ENCODE measurements at places on chromosomes 12 and 14.

- DNase-seq: no peak
Observed at GRCh38 chr14:74756326-74756725, 6.8 kb upstream of the YLPM1 start.

GRCh38 chr14:80078501-80078900 is 132.8 kb downstream of the DIO2 start:
- no peak for DNase-seq

DNA sequence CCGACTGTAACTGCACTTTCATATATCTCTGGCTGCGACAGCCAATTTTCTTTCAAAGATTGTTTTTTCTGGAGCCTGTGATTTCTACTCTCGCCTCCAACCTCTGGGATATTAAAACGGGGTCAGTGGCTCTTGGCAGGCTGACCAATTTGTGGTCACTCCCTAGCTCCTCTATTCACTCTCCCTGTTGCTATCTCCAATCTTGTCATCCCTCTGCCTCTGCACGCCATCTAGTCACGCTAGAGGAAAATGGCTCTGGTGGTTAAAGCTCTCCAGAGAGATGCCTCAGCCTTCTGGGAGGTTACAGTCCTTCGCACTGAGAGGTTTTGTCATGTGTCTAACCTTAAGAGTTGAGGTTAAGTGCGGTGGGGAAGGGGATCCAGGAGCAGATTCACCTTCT is 59.8 kb upstream of the CISTR start:
- no peak for DNase-seq

DNA sequence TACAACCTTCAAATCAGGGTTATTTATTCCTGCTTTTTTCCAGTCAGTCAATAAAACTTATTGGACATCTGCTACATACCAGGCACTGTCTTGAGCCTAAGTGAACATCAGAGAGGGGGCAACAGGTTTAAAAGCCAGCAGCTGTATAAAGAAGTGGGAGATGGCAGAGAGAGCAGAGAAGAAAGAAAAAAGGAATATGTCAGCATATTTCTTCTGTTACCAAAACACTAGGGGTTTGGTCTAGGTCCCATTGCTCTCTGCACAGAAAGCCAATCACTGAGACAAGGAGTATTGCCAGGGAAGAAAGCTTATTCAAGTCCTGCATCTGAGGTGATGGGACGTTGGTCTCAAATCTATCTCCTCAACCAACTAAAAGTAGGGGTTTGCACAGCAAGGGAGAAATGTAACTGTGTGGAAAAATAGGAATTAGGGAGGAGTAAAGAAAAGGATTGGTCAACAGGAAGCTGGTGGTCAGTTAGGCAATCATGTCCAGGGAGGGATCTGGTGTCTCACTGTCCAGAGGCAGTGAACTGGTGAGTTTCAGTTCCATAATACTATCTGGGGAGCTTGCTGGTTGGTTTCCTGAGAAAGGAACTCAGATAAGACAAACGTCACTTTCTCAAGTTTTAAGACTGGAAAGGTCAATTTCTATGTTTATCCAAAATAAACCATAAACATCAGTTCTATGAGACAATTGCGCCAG is 107.5 kb downstream of the PHLDA1 start:
- DNase-seq: no peak

DNA sequence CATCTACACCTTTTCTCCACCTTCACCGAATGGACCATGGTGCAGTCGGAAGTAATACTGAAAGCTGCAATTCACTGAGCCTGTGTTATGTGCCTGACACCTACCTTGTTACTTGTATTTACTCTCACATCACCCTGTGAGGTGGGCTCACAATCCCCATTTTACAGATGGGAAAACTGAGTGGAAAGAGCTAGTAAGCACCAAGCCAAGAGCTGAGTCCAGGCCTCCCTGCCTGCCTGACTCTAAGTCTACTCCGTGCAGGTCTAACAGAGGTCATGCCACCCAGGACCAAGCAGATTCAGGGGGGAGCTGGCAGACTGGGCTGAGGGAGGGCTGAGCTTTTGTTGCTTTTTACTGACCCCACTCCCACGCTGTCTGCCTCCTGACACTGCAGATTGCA is 29.1 kb upstream of the TC2N start:
- DNase-seq: no peak

- DNase-seq: no peak
Observed at GRCh38 chr14:93683226-93683625, 105.1 kb downstream of the PRIMA1 start.

DNA sequence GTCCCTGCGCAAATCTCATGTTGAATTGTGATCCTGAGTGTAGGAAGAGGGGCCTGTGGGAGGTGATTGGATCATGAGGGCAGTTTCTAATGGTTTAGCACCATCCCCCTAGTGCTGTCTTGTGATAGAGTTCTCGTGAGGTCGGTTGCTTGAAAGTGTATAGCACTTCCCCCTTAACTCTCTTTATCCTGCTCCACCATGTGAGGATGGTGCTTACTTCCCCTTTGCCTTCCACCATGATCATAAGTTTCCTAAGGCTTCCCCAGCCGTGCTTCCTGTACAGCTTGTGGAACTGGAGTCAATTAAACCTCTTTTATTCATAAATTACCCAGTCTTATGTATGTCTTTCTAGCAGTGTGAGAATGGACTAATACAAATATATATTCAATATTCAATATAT is 303.7 kb upstream of the SEL1L start:
- no peak for DNase-seq

GRCh38 chr14:91127401-91127801 is 13.5 kb downstream of the DGLUCY start:
- no peak for DNase-seq

- DNase-seq: no peak
Observed at GRCh38 chr12:12592930-12593329, 18.7 kb upstream of the CREBL2 start.

GRCh38 chr12:20370014-20370386 is 1.7 kb downstream of the PDE3A start:
- DNase-seq: no peak

GRCh38 chr14:26281280-26281998 is 316.4 kb downstream of the NOVA1 start:
- DNase-seq: no peak

DNA sequence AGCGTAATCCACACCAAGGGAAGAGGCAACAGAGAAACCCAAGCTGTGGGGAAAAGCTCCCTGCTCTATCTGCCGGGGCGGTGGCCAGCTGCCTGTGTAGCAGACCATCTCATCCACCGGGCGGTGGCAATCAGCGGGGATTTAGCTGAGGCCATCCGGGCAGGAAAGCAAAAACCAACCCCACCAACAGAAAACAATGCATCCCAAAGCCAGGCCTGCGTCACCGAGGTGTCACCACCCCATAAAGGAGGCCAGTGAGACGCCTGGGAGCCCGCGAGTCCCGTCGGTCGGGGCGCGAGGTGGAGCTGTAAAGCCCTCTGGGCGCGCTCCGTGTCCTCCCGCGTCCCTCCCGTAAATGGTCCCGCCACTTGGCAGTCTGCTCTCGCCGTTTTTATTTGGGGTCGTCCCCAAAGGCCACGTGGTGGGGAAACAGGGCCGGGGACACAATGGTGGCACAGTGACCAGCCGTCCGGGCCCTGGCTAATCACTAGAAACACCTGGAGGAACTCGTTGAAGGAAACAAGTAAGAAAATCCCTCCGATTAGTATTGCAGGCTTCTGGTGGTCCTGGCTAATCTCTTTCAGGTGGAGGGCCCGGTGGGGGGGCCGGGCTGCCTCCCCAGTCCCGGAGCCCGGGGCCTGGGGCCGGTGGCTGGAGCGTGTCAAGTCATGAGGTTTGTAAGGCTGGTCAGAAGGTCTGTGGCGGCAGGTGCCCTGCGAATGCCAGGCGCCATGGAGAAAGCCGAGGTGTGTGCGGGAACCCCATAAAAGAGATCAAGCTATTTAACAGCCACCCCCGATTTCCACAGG is 94.7 kb upstream of the GSC start:
- DNase-seq: no peak

GRCh38 chr12:121800694-121801594 is 2.9 kb upstream of the SETD1B start:
- no peak for DNase-seq

- no peak for DNase-seq
Observed at GRCh38 chr12:93589081-93589480, 16.6 kb downstream of the SOCS2 start.

- DNase-seq: peak; percentile 31
Observed at GRCh38 chr12:12010277-12011039, 60.3 kb upstream of the BCL2L14 start.

DNA sequence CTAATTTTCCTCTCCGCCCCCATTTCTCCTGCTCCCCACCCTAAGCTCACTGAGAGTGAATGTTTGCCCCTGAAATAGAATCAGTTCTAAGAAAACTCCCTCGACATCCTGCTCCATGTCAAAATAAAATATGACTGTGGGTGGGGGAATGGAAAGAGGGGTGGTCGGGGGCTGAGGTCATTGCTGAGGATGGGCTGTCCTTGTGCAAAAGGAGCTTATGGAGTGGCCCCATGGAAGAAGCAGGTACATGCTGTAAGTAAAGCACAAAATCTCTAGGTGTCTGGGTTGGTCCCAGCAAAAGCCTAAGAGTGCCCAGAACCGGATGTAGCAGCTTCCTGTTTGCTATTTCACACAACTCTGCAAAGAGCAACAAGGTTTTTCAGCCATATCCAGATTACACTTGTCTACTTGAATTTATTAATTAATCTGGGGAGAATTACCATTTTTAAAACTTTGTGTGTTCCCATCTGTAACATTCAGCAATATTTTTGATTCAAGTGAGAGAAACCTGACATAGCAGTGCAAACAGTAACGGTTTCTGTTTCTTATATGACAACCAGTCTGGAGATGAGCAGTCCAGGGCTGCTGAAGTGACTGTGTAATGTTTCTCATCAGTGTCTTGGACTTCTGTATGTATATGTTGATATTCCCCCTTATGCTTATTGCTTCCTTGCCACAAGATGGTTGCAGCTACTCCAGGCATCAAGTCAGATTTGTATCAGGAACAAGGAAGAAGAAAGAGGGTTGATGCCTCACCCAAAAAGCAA is 40.4 kb upstream of the GZMB start:
- DNase-seq: no peak

- DNase-seq: peak; percentile 91
Observed at GRCh38 chr12:115341442-115341841, 657.5 kb upstream of the TBX3 start.

DNA sequence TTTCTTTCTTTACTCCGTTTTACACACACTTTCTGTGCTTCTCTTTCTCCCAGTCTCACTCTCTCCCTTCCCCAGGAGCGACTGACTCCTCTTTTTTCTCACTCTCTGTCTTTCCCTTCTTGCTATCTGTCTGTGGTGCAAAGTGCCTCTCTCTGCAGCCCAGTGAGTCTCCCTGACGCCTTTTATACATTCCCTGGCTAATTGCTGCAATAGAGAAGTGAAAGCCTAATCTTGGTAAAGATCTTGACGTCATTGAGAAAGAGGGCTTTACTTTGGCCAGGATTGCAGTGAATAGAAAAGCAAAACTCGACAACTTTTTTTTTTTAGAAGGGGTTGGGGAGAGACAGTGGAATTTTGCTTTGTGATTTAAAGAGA is 706 bp upstream of the DIO2 start:
- peak; percentile 33 for DNase-seq

DNA sequence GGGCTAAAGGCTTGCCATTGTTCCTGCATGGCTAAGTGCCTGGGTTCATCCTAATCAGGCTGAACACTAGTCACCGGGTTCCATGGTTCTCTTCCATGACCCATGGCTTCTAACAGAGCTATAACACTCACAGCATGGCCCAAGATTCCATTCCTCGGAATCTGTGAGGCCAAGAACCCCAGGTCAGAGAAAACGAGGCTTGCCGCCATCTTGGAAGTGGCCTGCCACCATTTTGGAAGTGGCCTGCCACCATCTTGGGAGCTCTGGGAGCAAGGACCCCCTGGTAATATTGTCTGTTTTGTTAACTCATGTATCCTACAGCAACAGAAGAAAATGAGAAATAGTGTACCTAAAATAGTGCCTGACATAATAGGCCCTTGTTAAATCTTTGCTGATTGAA is 92.7 kb downstream of the ADAMTS20 start:
- DNase-seq: no peak

GRCh38 chr12:132638541-132639408 is 20.2 kb downstream of the P2RX2 start:
- DNase-seq: peak; percentile 28
